ENCODE measurements at places on chromosomes 11 and 22.

- DNase-seq, result no peak
Measured at GRCh38 chr11:36356201-36356600, 60.1 kb downstream of the PRR5L start.

GRCh38 chr11:115067900-115068530 is 389.7 kb downstream of the NXPE2 start:
- no peak for DNase-seq

GRCh38 chr11:102695201-102695600 is 10.4 kb downstream of the MMP27 start:
- DNase-seq, result no peak

GRCh38 chr11:60951606-60951903 is 421 bp downstream of the SLC15A3 start:
- no peak for DNase-seq

- no peak for DNase-seq
Measured at GRCh38 chr11:117160826-117161225, 16.7 kb downstream of the PAFAH1B2 start.

DNA sequence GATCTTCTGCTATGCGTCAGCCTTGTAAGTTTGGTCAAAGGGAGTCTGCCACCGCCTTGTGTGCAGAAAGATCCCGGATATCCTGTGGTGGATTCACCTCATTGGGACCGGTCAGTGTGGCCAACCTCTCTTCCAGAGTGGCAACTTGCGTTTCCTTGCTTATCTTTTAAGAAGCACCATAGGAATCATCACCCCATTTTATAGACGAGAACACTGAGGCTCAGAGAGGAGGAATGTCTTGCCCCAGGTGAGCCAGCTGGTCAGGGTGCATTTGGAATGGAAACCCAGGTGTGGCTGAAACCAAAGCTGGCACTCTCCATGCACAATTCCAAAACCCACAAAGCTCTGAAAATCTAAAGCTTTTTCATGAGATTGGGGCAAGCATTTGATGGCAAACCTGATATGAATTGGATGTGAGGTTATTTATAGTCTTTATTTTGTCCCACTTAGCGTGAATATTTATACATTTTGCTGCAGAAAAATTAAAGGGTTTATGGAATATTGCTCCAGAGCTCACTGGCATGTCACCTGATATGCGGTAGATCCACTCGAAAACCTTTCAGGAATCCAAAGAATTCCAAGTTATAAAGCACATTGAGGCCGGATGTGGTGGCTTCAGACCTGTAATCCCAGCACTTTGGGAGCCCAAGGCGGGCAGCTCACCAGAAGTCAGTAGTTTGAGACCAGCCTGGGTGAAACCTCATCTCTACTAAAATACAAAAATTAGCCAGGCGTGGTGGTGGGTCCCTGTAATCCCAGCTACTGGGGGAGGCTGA is 12.1 kb upstream of the EIF3D start:
- no peak for DNase-seq

DNA sequence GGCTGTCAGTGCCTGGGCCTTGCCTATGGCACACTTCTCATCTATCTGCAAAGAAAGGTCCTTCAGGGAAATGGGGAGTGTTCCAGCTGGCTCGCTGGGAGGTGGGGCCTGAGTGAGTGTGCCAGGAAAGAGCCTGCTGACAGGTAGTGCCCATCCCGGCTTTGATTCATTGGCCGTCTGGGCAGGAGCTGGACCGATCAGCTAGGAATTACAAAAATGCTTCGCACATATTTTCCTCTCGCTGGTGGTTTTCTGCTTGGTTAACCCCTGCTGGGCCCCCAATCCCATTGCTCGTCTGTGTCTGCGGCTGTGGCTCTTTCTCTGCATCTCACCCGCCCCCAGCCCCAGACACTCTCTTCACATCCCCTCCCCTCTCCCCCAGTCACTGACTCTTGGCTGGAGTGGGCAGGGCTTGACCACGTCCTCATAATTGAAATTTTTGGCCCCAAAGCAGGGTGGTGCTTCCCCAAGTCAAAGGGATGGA is 10.8 kb downstream of the LIF start:
- DNase-seq, result no peak

DNA sequence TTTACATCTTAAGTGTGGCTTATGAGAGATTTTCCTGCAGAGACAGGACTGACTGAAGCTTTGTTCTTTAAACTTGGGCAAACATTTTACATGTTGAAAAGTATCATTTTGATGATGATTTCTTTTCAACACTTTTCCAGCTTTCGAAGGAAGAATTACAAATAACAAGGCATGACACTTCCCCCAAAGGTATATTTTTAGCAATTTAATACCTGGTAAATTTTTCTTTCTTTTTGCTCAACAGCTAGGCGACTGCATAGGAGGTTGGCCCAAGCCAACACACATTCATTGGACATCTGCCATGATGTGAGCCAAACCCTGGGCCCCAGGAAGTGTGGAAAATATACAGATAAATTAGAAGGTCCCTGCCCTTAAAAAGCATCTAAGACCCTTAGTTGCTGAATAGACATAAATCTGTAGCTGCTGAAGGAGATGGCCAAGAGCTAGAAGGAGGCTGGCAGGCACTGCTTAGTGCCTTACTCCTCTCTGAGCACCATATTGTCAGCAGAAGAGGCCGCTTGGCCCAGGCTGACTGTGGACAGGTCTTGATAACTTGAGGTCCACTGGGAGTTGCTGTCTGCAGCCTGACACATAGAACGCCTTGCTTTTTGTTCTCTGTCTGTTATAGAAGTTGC is 53.3 kb upstream of the CD44 start:
- no peak for DNase-seq

DNA sequence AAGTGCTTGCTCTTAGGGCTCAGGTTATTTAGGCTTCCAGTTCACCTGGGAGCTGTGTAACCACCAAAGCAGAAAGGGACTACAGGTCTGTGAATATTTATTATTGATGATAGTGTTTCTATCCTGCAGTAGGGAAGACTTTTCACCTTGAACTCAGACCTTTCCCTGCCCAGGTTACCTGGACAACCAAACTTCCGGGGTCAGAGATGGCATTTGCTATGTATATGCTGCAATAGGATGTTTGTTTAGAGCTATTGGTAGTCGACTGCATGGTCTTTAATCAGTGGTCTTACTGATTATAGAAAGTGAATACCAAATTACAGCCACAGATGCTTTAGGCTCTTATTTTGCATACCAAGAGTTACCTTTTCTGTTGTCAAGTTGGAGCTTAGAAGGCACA is 82.6 kb upstream of the MYO18B start:
- DNase-seq, result no peak

- no peak for DNase-seq
Measured at GRCh38 chr22:35637254-35637653, 11.0 kb upstream of the APOL6 start.

- DNase-seq, result no peak
Measured at GRCh38 chr11:122488892-122489706, 166.4 kb upstream of the UBASH3B start.

DNA sequence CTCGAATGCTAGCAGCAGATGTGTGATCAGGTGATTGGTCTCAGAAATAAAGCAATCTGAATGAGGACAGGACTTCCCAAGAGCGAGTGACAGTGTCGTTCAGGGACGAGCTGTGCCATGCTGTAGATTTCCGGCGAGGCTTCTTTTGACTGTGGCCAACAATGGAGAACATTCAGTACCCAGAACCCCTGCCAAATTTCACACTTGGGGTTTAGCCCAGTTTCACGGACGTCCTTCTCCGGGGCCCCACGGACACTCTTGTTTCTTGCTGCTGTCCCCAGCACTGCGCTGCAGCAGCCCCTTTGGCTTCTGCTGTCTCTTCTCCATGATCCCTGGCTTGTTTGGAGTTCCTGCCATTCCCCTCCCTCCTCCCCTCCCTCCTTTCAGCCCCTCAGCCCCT is 115.1 kb upstream of the GRAMD1B start:
- no peak for DNase-seq

DNA sequence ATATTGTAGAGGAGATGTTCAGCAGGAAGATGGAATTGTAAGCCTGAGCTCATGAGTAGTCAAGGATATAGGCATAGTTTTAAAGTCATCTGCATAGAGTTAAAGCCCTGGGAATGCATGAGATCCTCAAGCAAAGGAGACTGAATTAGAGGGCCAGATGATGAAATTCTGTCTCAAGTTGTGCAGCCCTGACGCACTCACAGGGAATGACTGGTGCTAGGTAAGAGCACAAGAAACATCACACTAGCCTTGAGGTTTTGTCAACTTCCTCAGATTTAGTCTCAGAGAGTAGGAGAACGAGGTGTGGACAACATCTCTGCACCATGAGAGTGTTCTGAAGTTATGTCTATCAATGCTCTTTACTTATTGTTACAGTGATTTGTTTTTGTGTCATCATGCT is 5.8 kb downstream of the RAB38 start:
- no peak for DNase-seq

DNA sequence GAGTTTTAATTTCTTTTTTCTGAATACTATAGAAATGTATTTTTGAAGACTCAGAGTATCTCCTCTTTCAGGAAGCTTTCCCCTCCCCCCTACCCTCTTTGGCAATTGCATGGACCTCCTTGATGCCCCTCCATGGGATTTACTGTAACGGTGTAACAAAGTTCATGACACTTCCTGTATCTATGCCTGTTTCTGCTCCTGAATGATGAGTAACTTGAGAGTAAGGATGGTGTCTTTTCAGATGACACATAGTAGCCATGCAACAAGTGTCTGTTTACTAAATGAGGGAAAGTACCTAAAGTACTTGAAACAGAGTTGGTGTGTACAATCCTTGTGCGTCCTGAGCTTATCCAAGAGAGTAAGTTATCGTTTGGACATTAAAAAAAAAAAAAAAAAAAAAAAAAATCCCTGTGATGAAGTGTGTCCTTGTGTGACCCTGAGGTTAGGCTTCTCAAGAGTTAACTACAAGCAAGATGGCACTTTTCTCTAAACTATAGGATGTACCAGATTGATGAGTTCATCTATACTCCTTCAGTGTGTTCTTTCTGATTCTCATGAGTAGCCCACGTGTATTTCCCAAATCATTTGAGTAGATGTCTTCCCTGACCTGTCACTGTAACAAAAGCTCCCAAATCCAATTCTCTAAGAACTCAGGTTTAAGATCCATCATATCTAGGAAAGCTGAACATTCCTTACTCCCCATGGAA is 7.4 kb downstream of the ETS1 start:
- DNase-seq, result no peak

DNA sequence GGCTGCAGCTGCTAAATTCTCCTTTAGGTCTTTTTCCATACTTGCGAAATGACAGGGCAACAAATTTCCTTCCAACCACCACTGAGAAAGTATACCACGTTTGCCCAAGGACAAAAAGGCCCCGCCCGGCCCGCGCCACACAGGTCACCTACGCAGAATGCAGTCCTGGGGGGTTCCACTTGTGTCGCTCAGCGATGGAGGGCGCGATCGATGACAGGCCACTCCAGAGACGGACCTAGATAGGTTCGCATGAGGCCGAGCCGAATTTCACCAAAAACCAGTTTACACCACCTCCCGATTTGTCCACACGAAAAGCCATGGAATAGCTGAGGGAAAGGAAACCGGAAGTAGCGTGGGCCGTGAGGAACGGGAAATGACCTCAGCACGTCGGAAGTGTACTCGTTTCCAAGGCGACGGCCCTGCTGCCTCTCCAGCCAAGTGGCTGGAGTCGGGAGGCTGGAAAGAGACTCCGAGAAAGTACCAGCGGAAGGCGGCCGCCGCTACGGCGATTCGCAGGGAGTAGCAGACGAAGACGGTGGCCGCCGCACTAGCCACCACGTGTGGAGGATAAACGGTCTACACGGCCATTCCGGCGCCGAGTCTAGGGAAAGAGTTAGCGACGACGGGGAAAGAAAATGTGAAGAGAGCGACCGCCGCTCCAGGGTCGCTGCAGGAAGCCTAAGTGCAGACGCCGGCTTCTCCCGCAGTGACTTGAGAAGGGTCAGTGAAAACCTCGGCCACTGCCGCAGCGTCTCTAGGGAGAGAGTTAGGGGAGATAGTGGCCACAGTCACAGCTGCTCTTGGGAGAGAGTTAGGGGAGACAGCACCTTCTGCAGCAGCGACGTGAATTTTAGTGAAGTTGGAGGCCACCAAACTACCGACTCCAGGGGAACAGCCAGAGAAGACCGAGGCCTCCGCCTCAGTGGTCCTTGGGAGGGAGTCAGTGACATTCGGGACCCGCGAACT is at the start of gene ANKRD42:
Gene ANKRD42 (plus strand): TSS at position 398 of the 966 bp plus-strand sequence. CDS start 959 bp downstream, outside the sequence.
- peak; percentile 81 for DNase-seq

DNA sequence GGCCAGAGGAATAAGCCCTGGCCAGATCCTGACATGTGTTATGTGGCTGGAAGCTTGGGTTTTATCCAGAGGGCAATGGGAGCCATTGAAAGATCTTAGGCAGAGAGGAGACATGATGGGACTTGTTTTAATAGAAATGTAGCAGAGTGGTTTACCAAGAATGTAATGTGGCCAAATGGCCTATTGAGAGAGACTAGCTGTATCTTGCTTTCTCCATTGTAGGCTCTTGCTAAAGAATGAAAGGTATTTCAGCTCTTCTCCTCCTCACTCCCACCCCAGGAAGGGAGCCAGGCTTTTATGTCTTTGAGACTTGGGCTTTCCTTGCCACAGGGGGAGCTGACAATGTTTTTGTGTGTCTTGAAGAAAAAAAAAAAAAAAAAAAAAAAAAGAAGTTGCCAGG is 82.3 kb downstream of the TRIM29 start:
- DNase-seq, result no peak

- no peak for DNase-seq
Measured at GRCh38 chr11:36156817-36157519, 132.3 kb downstream of the COMMD9 start.

GRCh38 chr22:46192210-46192993 is 42.1 kb downstream of the PPARA start:
- no peak for DNase-seq

DNA sequence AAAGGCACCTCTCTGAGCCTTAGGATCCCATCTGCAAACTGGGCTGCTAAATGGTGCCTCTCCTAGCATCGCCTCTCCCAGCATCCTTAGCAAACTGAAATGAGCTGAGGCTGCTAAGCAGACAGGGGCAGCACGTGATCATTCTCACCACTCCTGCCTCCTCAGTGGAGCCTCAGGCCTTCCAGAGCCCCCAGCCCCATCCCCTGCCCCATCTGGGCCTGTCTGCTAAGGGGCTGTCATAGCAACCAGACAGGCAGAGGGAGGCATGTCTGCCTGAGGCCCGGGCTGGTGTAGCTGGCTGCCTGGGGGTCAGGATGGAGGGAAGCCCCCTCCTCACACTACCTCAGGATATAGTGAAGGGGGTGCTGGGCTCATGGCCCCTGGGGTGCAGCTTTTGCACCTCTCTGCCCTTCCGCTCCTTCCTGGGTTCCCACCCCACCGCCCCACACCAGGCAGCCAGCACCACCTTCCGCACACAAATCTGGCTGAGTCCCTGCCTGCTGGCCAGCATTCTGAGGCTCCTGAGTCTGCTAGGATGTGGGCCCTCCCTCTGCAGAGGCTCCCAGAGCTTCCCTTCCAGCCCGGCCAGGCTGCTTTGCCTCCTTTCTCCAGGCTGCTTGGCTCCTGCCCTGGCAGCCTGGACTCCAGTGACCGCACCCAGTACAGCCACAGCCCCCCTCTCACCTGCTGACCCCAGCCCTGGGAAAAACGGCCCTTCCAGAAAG is 47.5 kb upstream of the TTLL12 start:
- DNase-seq, result no peak

DNA sequence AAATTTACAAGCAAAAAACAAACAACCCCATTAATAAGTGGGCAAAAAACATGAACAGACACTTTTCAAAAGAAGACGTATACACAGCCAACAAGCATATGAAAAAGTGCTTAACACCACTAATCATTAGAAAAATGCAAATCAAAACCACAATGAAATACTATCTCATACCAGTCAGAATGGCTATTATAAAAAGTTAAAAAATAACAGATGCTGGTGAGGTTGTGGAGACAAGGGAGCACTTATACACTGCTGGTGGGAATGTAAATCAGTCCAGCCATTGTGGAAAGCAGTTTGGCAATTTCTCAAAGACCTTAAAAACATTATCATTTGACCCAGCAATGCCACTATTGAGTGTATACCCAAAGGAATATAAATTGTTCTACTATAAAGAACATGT is 72.3 kb downstream of the BBOX1 start:
- DNase-seq, result no peak
